Fibroblast of skin of right quadriceps (primary cell): ENCODE measurements at places on chromosomes 13 and 19.

DNA sequence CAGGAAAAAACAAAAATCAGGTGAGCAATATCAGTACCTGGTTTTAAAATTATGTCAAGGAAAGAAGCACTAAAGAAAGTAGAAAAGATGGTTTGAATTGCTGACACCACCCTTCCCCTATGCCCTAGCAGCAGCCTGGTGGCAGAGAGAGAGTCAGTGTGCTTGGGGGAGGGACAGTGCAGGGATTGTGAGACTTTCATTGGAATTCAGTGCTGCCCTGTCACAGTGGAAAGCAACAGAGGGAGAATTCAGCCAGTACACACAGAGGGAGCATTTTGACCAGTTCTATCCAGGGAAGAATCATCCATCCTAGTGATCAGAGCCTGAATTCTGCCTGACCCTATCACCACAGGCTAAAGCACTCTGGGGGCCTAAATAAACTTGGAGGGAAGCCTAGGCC lies 222.4 kb upstream of the PCDH17 start:
- DNase-seq = no peak

DNA sequence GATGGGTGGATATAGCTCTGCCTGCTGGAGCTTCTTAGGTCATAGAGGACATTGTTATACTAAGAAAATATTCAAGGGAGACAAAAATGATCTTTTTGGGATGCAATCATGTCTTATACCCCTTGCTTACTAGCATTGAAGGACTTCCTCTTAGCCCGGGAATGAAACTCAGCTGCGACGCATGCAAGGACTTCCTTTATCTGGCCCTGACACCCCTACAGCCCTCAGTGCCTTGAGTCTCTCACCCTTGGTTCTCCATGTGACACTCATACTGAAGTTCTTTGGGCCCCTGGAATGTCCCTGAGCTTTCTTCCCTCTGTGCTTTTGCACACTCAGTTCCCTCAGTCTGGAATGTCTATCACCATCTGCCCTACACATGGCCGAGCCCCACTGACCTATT lies 72.5 kb upstream of the MTIF3 start:
- no peak for DNase-seq

DNA sequence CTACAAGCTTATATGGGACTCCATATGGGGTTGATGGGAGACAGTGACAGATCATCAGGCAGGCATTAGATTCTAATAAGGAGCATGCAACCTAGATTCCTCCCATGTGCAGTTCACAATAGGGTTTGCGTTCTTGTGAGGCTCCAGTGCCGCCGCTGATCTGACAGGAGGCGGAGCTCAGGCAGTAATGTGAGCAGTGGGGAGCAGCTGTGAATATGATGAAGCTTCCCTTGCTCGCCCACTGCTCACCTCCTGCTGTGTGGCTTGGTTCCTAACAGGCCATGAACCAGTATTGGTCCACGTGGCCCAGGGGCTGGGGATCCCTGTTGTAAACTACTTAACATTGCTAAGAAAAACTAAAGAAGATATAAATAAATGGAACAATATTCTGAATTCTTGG lies 378.4 kb downstream of the KCNRG start:
- DNase-seq = peak; percentile 71

DNA sequence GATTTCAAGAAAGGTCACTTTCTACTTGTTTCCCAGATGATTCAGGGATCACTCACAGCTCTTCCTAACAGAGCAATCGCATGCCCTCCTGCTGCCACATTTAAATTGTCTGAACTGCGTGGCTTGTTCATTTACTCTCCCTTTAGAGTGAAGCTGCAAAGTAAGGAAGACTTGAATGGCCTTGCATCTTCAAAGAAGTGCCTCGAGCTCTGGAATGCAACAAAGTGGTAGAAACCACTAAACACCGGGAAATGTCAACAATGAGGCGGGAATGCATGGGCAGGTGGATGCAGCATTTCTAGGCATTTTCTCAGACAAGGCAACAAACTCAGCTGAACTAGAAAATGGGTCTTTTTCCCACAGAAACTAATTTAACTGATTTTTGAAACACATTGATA lies 10.3 kb upstream of the DACH1 start:
- DNase-seq = no peak

DNA sequence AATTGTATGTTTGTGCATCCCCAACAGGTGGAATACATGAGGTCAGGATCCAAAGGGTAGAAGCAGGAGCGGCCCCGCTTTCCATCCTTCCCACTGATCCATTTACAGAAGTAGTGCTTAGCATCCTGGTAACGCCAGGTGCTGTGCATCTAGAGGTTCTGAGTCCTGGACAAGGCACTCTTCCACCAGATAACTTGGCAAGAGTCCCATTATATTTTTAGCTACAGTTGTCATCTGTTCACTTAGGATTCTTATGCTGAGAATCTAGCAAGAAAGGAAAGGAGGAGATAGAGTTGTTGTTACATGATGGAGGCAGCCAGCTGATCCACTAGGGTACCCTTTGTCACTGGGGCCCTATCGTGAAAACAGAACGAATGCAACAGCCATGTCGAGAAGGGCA lies 389.5 kb upstream of the ZNF507 start:
- DNase-seq = no peak

DNA sequence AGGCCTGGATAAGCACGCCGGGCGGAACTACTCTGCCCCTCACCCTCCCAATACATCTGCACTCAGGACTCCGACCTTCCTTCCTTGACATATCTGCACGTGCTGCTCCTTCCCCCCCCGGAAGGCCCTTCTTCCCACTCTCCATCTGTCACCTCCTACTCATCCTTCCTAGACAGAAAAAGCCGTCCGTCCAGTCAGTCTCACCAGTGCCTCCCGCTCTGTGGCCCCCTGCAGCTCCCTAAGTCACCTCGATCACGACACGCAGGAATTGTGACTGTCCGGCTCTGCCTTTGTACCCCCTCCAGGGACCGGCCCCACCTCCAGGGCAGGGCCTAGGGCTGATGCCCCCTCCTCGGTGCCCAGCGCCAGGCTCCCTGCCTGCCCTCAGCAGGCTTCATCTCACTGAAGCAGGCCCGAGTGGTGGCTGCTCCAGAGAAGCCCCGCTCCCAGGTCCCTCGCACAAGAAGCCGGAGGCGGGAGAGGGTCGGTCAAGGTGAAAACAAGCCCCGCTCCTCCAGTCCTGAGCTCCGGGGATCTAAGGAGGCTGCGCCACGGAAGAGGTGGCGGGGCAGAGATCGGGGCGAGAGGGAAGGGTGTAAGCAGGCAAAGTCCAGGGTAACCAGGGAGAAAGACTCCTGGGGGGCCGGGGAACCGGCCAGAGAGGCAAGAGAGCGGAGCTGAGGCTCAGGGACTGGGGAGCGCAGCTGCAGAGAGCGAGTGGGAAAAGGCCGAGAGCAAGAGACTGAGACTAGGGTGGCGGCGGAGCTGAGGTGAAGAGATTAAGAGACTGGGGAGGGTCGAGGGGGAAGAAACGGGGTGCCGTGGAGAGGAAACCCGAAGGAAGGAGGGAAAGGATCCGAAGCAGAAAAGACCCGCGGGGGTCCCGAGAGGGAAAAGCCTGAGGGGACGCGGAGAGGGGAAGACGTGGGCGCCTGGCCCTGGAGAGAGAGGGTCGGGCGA lies 1.1 kb downstream of the PPP6R1 start:
- no peak for DNase-seq

- peak; percentile 20 for DNase-seq
These were observed 206.3 kb downstream of the FOXO1 start for GRCh38 chr13:40460116-40460515.

DNA sequence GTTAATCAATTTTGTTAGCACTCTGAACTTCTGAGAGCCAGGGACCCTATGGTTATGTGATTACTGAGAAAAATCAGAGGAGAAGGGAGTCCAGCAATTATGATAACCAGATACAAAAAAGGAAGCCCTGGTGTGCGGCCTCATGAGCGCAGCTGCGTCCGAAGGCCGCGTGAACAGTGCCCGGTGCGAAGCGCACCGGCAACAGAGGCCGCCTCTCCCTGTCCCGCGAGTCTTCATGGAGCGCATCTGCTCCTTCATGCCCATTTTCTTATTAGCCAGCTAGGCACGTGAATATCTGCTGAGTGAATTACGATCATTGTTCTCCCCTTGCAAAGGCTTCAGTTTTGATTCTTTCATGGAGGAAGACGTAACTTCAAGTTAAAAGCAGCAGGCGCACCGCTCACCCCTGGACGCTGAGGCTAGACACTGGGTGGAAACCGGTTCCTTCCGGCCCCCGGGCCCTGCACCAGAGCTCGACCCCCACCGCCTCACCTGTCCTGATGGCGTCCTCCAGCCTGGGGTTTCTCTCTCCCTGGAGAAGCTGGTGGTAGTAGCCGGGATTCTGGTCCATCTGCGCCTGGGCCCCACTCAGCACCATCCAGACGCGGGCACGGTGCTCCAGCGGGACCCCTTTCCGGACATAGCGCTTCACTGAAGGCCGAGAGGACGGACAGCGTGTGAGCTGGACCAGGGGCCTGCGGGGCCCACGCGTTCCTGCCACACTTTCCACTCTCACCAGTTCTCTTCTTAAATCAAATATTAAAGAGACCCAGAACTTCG lies 8.9 kb downstream of the GRTP1 start:
- no peak for DNase-seq

DNA sequence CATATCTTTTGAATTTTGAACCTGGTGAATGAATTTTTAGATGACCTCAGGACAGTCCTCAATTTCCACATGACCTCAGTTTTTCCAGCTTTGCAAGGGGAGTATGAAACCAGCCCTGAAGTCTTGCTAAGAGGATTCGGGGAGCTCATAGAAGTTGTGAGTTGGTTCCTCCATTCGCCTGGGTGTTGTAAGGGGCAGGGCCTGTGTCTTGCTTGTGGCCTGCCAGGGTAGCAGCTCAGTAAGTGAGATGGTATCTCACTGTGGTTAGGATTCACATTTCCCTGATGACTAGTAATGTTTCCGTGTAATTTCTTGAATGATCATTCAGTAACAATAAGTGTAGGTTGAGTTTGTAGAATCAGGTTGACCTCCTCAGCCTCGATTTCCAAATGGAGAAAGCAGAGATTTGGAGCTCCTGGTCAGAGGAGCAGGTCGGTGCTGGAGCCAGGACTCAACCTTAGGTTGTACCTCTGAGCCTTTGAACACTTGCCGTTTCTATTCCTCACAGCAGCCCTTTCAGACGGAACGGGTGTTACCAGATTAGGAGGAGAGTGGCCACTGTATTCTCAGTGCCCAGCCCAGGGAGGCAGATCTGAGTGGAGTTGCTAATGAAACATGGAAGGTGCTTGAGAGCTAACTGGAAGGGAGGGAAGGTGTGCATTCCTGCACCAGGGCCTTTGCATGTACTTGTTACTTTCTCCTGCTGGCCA lies 14.6 kb downstream of the NACC1 start:
- DNase-seq = peak; percentile 58

DNA sequence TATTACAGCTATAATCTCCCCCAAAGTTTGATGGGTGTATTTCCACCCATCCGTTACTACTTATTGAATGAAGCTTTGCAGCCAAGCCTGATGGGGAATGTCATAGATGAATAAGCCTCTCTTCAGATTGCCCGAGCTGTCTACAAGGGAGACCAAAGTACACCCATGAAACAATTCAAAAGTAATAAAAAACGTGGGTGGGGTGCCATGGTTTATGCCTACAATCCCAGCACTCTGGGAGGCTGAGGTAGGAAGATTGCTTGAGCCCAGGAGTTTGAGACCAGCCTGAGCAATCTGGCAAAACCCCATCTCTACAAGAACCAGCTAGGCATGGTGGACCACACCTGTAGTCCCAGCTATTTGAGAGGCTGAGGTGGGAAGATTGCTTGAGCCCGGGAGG lies 419.2 kb downstream of the FGF9 start:
- DNase-seq = no peak

DNA sequence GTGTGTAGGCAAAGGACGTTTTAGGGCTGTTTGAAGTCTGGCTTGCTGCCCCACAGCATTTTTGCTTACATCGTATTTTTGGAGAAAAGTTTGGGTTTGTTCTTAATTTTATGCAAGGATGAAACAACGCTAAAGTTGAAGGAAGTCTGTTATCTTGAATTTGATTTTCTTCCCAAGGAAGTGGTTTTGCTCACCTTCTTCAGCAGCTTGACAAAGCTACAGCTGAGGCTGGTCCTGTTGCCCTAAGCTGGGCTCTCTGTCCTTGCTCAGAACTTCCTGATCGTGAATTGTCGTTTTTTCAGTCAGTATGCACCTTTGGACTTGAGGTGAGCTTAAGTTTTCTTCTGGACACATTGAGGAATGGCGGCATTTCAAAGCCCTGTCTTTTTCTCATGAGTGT lies 62.1 kb upstream of the GSX1 start:
- DNase-seq = no peak

GRCh38 chr13:84843368-84843767 lies 955.9 kb downstream of the SLITRK6 start:
- DNase-seq = no peak

DNA sequence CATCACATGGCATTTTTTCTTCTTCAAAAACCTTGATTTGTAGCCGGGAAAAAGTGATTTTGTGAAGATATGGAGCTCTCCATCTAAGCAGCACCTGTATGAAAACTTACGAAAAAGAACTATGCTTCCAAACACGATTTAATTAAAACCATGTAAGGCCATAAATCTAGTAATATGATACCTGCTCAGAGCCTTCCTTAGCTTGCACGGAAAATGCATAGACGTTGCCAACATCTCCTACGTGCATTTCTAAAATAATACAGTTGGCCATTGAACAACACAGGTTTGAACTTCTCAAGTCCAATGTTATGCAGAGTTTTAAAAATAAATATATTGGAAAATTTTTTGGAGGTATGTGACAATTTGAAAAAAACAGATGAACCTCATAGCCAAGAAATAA lies 59.1 kb upstream of the RNF113B start:
- no peak for DNase-seq

GRCh38 chr13:49746111-49746510 lies 46.4 kb downstream of the KPNA3 start:
- DNase-seq = no peak

DNA sequence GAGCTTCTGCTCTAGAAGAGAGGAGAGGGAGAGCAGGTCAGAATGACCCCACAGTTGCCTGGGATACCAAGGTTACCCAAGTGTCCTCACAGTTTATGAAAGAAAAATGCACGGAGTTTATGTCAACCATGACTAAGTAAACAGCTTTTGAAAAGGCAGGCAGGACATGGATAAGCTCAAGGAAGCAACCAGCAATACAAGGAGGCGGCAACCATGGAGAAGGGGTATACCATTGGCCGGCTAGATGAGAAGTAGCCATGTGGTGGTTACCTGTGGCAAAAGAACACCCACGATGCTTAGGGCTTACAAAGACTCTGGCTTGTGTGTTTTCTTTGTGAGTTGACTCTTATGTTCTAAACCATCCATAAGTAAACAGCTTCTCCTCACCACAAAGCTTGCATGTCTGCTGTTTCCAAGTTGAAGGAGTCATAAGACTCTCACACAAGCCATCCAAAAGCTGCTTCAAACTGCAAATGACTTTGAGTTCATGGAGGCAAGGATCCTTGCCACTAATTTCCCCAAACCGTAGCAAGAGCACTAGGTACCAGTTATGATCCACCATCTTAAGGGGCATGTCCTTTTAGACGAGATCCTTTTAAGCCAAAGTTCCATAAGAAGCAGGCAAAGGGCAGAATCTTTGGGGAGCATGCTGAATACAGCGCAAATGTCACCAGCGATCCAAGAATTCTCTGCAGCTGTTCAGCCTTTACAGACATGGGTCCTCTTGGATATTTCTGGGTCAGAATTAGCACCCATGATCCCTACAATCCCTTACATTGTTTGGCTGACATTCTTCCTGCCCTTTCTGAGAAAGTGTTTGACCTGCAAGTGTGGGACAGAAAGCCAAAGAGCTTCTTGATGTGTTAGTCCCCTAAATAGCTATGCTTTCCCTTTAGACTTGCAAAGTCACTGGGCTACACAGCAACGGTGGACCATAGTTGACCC lies 74.8 kb upstream of the IPO5 start:
- no peak for DNase-seq
